Germinal center (tissue), 1 donor: ENCODE measurements at places on chromosomes 13 and 19.

GRCh38 chr19:7729831-7730285 lies 2.1 kb downstream of the CLEC4G start:
- DNase-seq, result no peak

DNA sequence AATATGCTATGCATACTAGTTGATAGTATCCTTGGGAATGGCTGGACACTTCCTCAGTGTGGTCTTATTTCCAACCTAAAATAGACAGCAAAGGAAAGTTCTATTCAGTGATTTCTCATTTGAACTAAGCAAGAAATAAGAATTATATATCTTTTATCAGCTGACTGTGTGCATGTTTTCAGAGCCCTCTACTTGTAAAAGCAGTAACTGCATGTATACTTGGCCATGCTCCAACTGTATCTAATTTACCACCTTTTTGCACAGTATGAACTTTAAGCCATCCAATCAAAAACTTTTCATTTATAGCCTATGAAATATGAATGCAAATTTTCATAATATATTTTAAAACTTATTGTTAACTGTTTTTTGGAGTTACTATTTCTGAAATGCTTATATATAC lies 136.4 kb upstream of the PCDH9 start:
- DNase-seq, result no peak

DNA sequence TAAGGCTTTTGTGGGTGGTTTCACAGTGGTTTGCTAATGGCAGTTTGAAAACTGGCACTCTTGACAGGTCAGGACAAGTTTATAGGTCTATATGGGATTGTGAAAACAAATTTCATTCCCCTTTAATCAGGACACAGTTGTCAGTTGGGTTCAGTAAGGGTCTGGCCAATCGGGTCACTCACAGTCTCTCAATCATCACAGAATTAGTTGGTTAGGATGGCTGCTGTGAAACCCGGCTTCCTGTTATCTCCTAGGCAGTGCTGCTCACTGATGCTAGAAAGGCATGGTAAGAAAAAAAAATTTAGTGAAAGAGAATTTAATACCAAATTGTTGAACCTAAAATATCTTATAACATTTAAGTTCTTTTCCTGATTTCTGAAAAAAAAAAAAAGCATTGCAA lies 1730.1 kb downstream of the EFNB2 start:
- no peak for DNase-seq

DNA sequence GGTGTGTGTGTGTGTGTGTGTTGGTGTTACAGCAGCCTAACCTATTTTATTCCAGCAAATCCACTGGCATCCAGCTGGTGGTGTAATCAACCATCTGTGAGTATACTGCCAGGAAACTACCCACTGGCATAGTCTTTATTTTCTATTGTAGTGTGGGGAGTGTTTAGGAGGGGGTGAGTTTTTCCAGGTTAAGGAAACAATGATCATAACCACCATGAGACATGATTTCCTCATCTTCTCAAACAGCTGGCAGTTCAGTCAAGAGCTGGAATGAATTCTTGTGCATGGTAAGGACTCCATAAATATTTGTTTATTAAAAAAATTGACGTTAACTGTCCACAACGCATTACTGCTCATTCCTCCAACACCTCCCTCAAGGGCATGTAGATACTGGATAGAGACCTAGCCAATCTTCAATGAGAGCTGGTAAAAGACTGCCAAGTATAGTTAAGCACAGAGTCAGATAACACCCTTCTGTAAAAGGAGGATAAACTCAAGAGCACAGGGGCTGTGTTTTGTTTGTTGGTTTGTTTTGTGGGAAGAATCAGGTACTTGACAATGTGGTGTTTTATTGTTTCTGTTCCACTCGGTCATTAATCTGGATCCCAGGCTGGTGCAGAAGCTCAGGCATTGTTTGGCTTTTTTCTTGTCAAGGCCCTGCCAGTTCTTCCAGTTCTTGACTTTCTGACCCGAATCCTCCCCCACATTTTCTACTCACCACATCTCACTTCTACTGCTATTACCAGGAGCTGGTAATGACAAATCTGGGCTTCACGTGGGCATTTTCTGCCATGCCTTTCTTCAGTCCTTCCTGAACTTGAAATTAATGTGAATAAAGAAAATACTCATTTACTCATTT lies 31.6 kb upstream of the SLC46A3 start:
- DNase-seq, result no peak

DNA sequence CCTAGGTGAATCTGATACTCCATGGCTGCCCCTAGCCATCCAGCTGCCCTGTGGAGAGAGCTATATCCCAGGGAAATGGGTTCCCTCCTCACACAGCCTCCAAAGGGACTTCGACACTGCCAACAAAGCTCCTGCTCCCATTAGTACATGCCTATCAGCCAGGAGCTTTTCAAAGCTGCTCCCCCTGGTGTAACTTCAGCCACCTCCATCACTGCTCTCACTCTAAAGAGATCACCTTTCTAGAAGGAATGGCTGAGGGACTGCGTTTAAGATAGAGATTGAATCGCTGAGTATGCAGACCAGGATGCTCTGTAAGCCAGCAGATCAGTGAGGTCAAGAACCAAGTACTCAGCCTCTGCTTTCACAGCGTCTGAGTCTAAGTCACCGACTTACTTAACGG lies 213.7 kb downstream of the NALCN start:
- DNase-seq, result no peak

DNA sequence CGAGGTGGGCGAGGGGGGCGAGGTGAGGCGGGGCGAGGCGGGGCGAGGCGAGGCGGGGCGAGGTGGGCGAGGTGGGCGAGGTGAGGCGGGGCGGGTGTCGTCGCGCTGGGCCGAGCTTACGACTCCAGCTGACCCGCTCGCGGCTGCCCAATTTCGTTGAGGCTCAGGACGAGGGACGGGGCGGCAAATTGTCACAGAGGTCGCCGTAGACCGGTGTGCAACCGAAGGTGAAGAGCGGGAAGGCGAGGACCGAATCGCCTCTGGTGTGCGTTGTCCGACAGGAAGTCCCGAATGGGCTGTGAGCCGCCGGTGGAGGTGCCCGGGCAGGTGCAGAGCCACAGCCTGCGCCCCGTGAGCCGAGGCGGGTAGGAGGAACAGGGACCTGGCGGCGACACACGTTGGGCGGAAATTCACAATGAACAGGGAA lies at the start of gene LACC1:
TSS of gene LACC1 (plus strand) at position 150 of the 427 bp plus-strand sequence. CDS start 1,082 bp downstream, outside the sequence.
- DNase-seq, result peak; percentile 42

GRCh38 chr19:4694211-4694987 lies 24.3 kb upstream of the MYDGF start:
- no peak for DNase-seq

- peak; percentile 86 for DNase-seq
These were observed 2.5 kb downstream of the ICAM5 start for GRCh38 chr19:10292206-10292788.

DNA sequence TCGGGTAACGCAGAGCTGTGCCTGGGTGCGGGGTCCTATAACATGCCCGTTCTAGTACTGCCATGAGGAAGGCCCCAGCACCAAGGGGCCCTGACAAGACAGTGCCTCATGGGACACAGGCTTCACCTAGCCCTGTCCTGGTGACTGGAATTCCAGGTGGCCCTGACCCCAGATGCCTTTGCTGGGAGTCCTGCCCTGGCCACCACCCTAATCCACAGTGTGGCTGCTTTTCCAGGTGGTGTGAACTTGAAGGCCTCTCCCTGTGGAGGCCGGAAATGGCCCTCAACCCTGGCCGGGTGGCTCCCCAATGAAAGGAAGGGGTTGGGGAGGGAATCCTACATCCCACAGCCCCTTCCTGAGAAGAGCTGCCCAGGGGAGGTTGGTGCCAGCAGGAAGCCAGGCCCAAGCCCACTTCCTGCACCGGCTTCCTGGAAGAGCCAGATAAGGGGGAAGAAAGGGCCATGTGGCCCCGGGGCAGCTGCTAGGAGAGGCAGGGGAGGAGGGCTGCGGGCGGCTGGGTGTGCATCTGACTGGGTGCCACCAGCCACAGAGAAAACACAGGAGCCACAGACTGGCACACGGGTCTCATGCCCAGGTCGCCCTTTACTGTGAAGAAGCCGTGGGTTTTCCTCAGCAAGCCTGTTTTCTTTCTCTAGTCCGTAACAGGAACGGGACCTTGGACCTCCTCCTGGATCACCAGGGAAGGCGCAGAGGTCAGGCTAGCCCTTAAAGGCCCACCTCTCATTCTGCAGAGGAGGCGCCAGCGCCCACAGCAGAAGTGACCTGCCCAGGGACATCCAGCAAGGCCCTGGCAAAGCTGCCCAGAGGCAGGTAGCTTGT lies 4.7 kb downstream of the LSM4 start:
- DNase-seq, result no peak

DNA sequence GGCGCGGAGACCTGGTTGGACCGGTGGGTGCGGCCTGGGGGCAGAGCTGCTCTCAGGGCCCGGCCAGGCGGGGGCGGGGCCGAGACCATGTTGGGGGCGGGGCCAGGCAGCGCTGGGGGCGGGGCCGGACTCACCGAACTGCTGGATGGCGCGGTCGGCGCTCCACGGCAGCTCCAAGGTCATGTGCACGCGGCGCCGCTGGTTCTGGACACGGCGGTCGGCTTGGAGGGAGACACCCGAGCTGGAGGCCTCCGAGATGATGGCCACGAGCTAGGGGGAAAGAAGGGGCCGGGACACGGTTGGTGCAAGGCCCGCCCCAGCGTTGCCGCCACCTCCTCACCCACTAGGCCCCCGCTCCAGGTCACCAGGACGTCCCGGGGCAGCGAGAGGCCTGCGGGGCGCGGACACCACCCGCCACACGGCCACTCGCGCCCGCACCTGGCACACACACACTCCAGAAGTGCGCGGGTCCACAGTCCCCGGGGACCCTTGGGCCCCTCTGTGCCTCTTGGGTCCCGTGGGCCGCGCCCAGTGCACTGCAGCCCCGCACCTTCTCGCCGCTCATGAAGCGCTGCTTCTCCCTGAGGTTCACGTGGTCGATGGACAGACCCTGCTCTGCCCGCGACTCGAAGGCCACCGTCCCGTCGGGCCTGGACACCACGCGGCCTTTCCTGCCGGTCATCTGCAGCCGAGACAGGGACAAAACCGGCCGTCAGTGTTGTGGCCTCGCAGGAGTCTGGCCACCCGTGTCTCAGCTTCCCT lies 8.7 kb downstream of the GPX4 start:
- no peak for DNase-seq

GRCh38 chr13:22749626-22750025 lies 431.2 kb upstream of the SGCG start:
- no peak for DNase-seq

GRCh38 chr13:49042476-49042875 lies 66.8 kb downstream of the FNDC3A start:
- DNase-seq, result no peak

DNA sequence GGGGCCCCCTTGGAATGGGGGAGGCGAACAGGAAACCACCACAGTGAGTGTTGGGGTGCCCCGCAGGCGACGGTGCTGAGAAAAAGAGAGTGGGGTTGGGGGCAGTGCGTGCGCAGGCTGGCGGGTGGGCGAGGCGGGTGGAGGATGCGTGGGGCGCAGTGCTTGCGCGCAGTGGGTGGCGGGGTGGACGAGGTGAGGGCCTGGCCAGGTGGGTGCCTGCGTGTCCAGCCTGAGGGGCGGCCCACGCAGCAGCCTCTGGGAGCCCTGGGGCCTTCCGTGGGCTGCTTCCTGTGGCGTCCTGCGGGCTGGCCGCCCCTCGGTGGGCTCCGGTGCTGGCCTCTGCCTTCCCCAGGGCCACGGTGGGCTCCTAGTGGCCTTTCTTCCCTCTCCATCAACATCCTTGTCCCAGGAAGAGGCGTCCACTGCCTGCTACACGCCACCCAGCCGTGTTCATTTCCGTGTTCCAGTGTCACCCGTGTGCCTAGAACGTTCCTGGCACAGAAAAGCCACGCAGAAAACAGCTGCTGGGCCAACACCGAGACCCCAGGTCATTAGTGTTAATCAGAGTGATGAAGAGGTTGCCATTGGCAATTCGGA lies 7.1 kb downstream of the ATP11A start:
- DNase-seq, result no peak

GRCh38 chr13:50677687-50678463 lies 165.6 kb downstream of the DLEU7 start:
- no peak for DNase-seq

GRCh38 chr13:66842766-66843165 lies 387.4 kb downstream of the PCDH9 start:
- no peak for DNase-seq

GRCh38 chr13:48579165-48579918 lies 46.5 kb upstream of the RCBTB2 start:
- DNase-seq, result peak; percentile 59
